Posterior cingulate gyrus (tissue), 11 donors: ENCODE measurements at places on chromosomes 7 and 10.
A peak's percentile ranks its signal among the peaks of the same experiment; 100 is the strongest.

DNA sequence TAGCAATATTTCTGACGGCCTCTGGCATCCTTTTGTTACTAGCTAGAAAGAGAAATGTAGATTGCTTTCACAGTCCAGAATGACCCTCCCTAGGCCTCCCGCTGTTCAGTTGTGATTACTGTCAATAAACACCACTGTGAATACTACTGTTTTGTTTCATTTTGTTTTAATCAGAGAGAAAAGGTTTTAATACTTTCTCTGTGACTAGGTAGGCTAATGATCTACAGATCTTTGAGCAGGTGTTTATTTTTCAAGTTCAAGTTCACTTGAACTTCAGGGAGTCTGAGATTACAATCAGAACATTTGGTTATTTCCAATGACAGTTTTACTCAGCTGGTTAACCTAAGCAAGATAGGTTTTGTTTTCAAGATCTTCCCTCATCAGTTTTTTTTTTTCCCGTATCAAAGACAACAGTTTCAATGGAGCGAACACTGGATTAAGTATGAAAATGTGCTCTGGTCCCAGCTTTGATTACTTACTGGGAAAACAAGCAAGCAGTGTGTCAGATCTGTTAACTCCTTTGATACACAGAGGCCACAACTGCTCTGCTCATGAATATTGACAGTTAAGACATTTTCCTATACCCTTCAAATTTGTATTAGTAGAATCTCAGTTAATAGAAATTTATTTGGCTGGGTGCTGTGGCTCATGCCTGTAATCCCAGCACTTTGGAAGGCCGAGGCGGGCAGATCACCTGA is 34.8 kb downstream of the VKORC1L1 start:
- DNase-seq = no peak

GRCh38 chr7:159023206-159023605 is 121.5 kb downstream of the VIPR2 start:
- peak; percentile 70 for DNase-seq

- DNase-seq = no peak
These were observed 9.6 kb upstream of the AGMO start for GRCh38 chr7:15571301-15571878.

- DNase-seq = no peak
These were observed 349 bp upstream of the GNG11 start for GRCh38 chr7:93921186-93921585.

GRCh38 chr10:101843032-101844021 is at the start of gene KCNIP2:
Gene KCNIP2, minus strand, starts transcription at chr10:101843800. Its CDS starts 232 bp downstream, at chr10:101843568.
- peak; percentile 61 for DNase-seq

DNA sequence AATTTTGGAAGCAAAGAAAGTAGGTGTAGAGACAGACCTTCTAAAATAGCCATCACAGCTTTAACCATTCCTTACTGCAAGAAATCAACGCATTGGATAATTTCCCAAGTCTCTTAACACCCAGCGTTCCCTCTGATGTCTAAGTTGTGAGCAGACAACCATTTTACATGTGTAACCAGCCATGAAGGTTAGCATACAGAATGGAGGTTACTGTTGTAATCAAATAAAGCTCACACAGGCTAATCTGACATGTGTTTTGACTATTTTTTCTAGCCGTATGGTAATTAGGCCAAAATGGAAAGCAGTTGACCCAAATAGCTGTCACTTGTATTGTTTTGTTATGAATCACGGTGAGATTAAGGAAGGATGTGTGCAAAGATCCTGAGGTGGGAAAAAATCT is 336.4 kb downstream of the RNLS start:
- no peak for DNase-seq

DNA sequence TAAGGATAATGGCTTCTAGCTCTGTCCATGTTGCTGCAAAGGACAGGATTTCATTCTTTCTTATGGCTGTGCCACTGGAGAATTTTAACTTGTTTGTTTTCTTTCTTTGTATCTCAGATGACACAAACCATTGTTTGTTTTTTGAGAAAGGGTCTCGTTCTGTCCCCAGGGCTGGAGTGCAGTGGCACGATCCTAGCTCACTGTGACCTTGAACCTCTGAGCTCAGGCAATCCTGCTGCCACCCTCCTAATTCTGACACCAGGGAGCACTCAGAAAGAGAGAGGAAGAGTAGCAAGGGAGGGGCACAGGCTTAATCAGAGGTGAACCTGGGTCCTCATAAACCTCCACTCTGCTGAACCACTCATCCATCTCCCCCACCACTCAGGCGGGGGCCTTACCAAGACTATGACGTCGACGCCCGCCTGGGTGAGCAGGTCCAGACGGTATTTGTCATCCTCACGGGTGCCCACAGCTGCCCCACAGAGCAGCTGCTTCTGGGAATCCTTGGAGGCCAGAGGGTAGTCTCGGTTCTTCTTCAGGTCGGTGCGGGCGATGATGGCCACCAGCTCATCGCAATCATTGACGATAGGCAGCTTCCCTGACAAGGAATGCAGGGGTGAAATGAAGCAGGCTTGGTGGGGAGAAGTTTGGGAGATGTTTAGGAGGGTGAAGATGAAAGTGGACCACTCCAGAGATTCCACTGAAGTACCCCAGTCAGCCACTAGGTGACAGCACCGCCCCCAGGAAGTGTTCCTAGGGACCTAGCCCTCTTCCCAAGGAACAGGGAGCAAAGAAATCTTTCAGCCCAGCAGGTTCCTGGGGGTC is 11.6 kb downstream of the IMPDH1 start:
- peak; percentile 93 for DNase-seq

GRCh38 chr10:15052121-15052520 is 8.4 kb downstream of the OLAH start:
- DNase-seq = no peak

DNA sequence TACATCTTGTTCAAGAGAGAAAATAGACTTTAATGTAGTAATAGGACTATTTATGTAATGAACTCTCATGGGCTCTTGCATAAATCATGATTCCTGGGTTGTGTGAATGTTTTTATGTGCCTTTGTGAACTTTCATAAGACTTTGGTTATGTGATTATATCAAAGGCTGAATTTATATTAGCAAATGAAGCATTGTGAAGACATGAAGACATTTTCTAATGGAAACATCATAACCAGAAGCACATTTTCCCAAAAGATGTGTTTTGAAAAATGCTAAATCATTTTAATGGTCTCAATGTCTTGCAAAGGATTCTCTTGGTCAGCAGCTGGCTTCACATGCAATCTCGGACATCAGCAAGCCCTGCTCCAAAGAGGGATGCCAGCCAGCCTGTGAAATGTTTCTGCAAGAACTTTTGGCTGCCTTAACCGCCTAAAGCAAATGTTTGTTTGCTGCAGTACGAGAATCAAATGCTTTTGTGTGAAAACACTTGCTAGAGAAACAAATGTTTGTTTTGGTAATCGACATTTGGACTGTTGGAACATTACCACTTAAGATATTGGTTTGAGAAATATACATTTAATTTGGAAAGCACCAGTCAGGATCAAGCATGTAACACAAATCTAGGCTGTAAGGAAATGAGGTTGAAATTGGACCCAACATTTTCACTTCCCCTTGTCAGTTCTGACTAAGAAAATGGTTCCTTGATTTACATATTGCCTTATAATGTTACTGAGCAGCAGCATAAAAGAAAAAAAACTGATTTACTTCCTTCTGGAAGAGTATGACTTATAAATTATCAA is 102.1 kb downstream of the RTKN2 start:
- no peak for DNase-seq

GRCh38 chr7:149261316-149261828 is 624 bp upstream of the ZNF783 start:
- no peak for DNase-seq

DNA sequence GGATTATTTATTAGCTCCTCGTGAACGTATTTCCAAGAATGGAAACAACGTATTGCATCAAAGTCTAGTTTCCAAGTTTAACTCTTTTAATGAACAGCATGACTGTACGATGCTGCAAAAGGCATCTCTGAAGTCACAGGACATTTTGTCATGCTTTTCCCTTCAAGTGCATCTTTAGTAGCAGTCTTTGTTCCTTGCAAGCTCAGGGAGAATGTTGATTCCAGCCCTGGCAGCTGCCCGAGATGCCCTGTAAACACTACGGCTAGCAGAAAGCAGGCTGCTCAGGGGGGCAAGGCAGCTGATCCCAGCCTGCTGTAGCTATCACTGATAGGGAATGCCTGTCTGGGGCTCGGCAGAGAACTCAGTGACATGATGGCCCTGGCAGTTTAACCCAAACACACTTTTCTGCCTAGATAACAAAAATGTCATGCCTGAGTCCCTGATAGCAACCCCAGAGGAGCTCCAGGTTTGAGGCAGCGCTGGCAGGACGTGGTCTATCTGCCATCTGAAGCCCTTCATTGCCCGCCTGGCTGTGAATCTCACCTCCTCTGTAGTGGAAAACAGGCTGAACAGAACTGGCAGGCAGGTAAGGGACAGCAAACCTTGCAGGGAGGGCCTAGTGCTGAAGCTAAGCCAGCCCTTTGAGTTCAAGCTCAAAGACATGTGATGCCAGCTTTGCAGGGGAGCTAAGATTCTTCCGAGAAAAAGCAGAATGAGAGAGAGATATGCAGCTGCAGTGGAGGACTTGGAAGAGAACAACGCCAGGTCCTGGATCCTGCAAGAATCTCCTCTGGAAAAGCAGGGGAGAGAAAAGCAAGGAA is 264.6 kb downstream of the SNX10 start:
- DNase-seq = no peak

DNA sequence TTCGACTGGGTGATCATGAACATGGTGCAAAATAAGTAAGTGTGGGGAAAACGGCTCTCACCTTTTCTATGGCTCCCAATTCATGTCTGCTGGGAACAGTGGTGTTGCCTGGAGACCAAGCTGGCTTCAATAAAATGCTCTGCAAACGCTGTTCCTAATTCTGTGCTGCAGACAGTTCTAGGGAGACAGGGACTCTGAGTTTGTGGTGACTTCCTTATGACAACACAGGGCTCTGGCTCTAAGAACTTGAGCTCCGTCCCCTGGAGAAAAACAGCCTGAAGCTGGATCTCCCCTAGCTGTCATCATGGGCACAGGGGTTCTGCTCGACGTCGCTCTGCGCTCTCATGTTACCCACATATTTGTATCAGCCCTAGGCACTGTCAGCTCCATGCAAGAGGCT is 61.0 kb upstream of the INSYN2A start:
- no peak for DNase-seq

- DNase-seq = no peak
These were observed 43.3 kb upstream of the SLC26A3 start for GRCh38 chr7:107846324-107846723.

- DNase-seq = no peak
These were observed 32.0 kb downstream of the TMEM248 start for GRCh38 chr7:66953044-66953427.

- DNase-seq = no peak
These were observed 98.1 kb upstream of the LRRC4 start for GRCh38 chr7:128129224-128129864.

- no peak for DNase-seq
These were observed 88.4 kb upstream of the MPP7 start for GRCh38 chr10:28391283-28391682.

DNA sequence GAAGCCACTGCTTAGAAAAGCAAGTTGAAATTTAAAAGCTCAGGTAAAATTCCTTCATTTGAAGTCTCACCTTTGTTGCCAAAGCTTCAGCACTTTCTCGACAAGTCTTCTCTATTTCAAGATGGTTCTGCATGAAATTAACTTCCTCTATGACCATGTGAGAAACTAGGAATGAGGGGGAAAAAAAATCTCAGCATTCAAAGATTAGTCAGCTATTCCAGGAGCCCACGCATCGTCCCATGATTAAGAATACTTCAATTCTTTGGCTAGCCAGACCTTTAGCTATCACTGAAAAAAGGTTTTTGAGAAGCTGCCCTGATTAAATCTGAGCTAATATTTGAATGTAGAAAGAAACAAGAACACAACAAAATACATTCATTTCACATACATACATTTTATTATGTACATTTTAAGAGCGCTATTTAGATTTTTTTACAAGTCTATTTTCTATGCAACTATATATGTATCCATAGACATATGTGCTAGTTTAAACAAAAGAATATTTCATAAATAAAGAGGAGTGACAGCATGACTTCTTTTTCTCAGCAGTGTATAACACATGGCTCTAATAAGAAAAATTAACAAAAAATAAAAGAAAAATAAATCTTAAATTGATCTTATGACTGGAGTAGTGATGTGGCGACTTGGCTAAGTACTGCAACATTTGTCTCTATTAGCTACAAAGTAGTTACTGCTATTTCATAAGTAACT is 44.8 kb downstream of the SHTN1 start:
- no peak for DNase-seq

DNA sequence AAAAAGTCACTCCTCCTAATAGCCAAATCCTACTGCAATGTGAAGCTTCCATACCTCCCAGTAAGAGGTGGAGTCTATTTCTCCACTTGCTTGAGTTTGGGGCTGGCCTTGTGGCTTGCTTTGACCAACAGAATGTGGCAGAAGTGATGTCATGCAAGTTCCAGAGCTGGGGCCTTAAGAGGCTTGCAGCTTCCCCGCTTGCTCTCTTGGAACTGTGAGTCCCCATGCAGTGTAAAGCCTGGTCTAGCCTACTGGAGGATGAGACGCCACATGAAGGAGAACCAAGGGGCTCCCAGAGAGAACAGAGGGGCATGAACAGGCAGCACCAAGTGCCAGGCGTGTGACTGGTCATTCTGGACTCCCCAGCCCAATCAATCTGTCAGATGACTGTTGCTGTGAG is 58.6 kb upstream of the OPALIN start:
- DNase-seq = no peak

DNA sequence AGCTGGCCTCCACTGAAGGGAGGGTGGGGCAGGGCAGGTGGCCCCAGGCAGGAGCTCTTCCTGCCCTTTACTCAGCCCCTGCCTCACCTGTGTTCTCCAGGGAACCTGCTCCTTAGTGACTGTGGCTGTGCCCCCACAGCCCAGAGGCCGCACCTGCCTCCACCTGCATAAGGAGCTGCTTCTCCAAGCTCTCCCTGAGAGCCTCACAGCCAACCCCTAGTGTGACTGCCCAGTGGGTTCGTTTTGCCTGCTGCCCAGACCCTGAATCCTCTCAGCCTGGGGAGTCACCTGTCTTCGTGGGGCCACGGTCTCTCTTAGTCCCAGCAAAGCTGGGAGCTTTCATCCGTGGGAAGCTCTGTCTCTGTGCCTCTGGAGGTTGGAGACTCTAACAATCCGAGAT is 94.4 kb downstream of the GLRX3 start:
- DNase-seq = no peak

DNA sequence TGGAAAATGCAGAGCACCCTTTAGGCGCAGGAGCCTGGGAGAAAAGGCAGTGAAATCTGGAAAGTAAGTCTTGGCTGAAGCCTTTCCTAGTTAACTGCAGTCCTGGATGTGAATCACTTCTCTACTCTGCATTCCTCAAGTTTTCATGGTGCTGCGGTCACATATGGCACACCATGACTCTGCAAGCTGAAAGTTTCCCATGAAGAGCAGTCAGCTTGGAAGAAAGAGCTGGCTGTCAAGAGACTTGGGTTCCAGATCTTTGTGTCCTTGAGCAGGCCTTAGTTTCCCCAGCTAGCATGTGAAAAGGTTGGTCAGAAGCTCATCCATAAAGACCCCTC is 548.3 kb downstream of the SORCS3 start:
- no peak for DNase-seq

GRCh38 chr10:104501449-104501848 is 139.6 kb upstream of the SORCS3 start:
- no peak for DNase-seq

GRCh38 chr7:159175792-159176191 is 31.1 kb upstream of the VIPR2 start:
- no peak for DNase-seq
